GM18507 (cell line): ENCODE measurements at places on chromosomes 2 and 18.

DNA sequence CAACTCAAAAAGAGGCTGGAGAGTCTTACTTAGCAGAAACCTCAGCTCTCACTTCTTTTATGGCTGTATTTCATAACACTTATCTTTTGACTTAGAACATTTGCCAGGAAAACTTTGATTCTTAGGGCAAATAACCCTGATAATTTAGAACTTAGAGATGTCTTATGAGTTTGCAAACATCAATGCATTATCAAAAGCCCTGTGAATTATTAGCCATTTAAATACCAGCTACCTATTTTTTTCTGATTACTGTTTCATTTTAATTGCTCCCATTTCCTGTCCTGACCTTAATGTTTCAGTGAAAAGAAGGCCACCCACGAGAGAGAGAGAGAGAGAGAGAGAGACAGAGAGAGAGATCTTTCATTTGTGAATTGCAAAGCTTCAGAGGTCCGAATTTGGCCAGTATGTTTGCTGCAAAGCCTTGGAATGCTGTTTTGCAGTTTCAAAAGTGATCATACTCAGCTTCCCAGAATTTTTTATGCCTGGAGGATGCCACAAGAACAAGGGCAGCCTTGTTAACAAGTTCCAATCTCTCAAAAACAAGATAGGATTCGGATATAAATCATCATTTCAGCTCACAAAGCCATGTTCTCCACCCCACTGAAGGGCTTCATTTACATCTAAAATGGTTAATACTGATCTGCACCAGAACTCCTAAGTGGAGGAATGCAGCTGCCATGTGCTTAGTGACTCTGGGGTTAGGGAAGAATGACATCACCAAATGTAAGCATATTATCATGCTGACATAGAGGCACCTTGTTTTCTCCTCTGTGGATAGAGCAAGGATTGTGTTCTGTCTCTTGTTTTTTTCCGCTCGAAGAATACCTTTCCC lies 478.2 kb downstream of the ARHGAP15 start:
- DNase-seq = no peak

- DNase-seq = no peak
These were observed 760.3 kb upstream of the SOX11 start for GRCh38 chr2:4931721-4932365.

- DNase-seq = no peak
These were observed 71.7 kb downstream of the LIMS1 start for GRCh38 chr2:108605947-108606346.

DNA sequence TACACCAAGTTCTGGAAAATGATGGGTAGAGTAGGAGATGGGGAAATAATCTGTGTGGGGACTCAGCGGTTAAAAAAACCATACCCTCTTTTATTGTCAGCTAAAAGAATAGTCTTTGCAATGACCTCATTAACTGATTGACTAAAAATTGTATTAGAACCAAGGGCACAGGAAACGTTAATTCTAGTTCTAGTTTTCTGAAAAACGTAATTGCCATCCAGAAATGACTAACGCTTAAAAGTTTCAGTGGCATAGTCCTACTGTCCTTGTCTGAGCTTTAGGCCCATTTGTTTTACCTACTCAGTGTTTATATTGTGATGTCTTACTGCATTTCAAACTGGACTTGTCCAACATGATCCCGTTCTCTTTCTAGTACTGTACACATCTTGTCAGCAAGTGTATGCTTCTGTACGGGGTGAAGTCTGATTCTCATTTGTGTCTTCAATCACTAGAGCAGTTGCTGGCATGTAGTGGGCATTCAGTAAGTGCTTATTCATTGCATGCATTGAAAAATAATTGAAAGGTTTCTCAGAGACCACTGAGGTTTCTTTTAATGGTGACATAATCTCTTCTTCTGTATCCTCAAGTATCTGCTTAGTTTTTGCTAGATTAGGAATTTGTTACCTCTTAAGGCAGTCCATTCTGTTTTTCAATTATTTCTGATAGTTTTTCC lies 81.5 kb downstream of the ZNF407 start:
- no peak for DNase-seq

DNA sequence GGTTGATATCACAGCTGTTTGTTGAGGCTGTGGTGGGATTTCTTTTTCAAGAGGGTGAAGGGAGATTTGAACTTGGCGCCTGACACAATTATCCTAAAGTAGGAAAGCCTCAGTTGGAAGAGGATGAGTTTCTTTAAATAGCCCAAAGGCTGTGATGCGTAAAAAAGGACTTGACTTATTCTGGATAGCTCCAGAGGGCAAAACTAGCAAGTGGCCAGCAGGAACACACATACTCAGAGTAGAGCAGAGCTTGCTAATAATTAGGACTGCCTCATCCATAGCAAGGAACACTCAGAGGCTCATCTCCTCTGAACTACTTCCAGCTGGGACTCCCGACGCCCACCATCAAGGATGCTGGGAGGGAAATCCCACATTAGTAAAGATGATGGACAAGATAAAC lies 74.0 kb downstream of the AFF3 start:
- DNase-seq = no peak

DNA sequence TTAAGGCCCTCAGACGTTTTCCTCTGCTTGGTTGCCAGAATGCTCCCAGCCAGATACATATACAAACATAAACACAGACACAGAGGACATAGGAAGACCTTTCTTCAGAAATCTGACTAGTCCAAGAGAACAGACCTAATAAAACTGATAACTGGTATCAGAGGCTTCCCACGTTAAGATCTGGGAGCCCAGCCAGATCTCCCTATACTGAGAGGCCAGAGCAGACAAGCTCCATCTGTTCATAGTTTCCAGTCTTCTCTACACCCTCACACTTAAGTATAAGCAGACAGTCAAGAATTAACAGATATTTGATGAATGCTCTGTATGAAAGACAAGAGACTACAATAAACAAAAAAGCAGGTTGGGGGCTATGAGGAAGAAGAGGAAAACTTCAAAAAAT lies 240.5 kb upstream of the CHAC2 start:
- no peak for DNase-seq

GRCh38 chr2:211591426-211591825 lies 947.2 kb downstream of the ERBB4 start:
- no peak for DNase-seq

GRCh38 chr18:38790303-38790702 lies 1224.7 kb upstream of the CELF4 start:
- DNase-seq = no peak

- no peak for DNase-seq
These were observed 5.7 kb downstream of the KIF1A start for GRCh38 chr2:240814280-240814679.

DNA sequence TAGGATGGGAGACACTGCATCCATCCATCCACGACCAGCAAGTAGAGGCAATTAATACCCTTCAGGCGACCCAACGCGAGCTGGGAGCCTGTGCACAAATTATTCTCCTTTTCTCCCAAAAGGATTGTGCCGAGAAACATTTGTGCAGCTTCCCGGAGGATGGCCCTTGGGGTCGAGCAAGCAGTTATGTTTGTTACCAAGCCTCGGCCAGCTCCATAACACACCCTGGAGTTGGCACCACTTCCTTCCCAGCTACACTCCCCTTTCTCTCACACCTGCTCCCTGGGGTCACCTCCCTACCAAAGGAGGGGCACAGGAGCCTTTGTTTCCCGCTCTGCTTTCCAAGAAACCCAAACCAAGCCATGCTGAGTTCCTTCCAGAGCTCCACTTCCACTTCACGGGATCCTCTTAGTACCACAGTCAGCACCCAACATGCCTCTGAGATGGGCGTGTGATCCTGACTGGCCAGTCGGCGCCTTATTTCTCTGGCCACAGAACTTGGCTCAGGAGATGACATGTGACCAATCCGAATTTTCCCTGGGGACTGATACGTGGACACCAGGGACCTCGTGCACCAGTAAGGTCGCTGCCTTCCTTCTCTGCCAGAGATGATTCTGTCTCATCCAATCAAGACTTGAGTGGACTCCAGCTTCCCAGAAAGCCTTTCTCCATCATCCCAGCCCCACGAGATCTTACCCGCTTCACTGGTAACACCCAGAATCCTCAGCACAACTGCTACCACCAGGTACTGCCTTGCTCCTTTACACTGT lies 28.5 kb downstream of the GPR55 start:
- DNase-seq = no peak
